ENCODE measurements at places on chromosomes 11 and 22.

- DNase-seq, result no peak
Observed at GRCh38 chr22:44574057-44574639, 76.1 kb upstream of the RTL6 start.

DNA sequence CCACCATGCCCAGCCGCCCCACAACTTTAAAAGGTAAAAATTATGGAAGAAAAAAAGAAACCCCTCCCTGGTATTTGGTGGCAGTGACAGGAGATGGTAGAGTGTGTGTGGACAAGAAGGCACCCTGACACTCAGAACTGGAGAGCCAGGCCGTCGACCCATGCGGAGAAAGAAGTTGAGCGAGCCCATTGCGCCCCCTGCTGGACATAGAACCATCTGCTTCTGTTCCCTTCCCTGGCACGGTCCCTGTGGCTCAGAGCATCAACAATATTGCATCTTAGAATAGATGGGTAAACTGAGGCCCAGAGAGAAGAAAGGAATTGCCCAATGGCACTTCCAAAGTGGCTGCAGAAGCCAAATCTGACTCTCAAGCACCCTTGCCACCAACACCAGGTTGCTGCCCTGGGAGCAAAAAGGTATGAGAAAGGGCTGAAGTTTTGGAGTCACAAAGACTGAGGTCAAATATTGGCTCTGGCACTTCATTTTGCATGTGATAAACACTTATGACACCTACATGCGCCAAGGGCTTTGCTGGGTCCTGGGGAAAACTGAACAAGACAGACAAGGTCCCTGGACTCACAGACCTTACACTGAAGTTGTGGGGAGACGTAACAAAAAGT, 8.6 kb downstream of the MRPL11 start:
- DNase-seq, result peak; percentile 12

DNA sequence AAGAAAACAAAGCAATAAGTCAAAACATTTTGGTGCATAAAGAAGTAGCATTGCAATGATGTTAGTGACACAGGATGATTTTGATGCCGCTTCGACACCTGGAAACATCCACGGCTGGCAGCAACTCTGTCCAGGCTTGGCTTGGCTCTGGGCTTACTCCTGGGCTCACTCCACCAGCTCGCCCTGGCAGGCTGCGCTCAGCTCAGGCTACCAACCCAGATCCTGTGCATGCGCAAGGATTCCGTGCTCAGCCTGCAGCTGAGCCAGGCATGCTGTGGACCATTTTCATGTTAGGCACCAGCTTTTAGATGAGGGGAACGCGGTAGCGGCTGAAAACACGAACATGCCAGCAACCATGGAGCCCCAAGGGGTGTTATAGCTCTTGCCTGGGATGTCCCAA, 66.0 kb downstream of the SLC25A17 start:
- DNase-seq, result no peak

GRCh38 chr11:12159351-12160099, 49.1 kb downstream of the MICAL2 start:
- DNase-seq, result no peak

GRCh38 chr11:68473693-68474092, 13.1 kb downstream of the PPP6R3 start:
- no peak for DNase-seq

DNA sequence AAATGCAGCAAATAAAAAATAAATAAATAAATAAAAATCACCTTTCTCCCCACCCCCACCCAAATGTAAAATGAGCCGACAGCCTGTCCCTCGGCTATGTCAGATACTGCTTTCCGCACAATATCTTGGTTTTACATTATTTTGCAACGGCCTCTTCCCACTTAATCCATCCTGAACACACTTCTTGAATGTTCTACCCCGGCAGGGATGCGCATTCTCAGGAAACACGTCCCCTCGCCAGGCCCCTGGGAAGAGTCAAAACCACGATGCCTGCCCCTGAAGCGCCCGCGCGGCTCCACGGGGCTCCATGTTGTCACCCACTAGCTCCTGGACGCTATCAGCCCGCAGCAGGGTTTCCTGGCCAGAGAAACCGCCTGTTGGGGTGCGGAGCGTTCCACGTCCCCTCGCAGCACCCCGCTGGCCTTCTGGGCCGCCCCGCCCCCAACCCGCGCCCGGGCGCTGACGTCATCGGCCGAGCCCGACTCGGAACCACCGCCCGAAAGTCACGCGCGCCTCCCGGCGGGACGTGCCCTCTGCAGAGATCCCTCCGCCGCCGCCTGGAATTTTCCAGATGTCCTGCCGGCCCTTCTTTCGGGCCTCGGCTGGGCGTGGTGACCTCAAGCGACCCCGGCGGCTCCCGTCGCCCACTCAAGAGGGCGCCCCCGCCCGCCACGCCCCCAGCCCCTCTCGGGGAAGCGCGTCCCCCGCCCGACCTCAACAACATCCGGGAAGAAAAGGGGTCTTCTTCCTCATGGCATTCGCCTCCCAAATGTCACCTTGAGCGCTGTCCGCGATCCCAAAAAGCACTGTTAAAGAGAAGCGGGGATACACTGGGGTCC, 585 bp upstream of the NEAT1 start:
- peak; percentile 86 for DNase-seq

GRCh38 chr22:27463121-27463660, 338.4 kb downstream of the MN1 start:
- DNase-seq, result no peak

DNA sequence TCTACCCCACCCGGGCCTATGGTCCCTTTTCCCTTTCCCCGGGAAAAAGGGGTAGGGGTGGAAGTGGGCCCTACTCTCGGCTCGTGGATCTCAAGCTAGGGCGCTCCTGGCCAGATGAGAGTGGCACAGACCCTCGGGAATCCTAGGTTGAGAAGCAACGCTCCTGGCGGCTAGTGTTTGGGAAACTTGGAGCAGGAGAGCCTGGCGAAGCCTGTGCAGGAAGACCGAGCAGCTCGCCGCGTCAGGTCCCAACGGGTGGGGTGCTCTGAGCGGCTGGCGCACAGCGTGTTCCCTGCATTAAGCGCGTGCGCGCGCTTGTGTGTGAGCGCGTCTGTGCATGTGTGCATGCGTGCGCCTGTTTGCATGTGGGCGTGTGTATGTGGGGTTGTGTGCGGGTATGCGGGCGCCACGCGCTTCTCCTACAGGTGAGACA, 7.1 kb upstream of the FLI1 start:
- DNase-seq, result no peak

- DNase-seq, result no peak
Observed at GRCh38 chr11:10374386-10374785, 69.5 kb downstream of the ADM start.

GRCh38 chr22:49197986-49198704, 629.5 kb downstream of the BRD1 start:
- DNase-seq, result no peak

GRCh38 chr11:44158384-44158783, 62.9 kb downstream of the EXT2 start:
- no peak for DNase-seq

DNA sequence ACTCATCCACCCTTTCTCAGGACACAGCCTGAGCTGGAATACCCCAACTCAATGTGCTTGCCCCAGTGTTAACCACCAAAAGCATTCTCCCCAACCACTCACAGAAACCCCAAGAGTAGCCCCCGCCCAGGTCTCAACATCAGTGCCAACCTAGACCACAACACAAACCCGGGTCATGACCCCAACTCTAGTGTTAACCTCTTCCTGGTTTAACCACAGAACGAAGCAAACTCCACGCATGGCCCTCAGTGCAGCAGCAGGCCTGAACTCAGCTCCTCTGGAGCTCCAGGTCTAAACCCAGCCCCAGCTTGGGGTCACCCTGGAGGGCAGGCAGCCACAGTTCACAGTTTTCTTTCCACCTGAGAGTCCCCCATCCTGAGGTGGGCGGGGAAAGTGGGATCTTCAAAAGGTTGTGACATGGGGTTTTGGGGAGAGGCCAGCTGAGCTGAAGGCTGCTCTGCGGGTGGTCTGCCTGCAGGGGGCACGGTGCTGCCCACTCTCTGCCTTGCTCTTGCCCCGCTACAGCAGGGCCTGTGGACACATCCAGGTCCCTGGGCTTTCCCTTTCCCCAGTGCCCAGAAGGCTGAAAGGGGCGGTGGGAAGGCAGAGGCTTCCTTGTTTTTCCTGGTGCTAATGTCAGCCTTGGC, 37.9 kb downstream of the NECTIN1 start:
- no peak for DNase-seq

- no peak for DNase-seq
Observed at GRCh38 chr11:68978931-68979594, 1.7 kb downstream of the MRGPRD start.

DNA sequence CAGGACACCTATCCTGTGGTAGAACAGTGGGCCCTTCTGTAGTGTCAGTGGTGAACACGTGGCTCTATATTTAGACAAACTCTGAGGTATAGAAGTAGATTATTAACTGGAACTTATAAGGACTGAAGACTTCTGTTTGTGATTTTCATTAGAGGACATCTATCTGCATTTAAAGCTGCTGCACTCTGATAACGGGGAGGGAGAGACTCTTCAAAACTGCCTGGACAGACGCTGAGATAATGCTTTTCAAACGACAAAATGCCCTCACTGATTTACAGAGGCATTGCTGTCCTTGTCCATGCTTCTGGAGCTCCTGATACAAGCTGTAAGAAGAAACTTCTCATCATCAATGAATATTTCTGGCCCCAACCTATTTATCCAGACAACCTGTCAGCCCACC, 425.2 kb downstream of the OPCML start:
- no peak for DNase-seq

- DNase-seq, result peak; percentile 83
Observed at GRCh38 chr11:88337181-88337986, at the start of gene CTSC. CTSC (minus strand) TSS chr11:88337736; CDS start chr11:88337672, 64 bp downstream.

- no peak for DNase-seq
Observed at GRCh38 chr11:116833816-116834534, 3.4 kb downstream of the APOA1 start.

DNA sequence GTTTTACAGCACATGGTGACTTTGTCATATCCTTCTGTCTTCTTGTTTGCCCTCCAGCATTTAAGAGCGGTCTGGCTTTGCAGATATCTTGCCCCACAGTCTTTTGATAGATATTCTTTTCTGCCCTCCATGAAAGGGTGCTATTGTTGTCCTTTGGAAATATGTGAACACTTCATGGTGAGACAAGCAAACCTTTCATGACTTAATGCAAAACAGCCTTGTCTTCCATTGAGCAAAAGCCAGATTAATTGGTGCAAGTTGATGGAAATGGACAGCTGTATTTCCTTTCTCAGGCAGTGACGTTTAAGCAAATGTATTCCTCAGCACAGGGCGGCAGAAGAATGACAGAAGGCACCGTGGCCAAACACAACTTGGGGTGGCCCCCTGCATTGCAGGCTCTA, 4.4 kb downstream of the DCPS start:
- no peak for DNase-seq

- no peak for DNase-seq
Observed at GRCh38 chr22:19173047-19174035, 5.2 kb downstream of the SLC25A1 start.

- no peak for DNase-seq
Observed at GRCh38 chr11:94017446-94017845, 3.7 kb upstream of the HEPHL1 start.

DNA sequence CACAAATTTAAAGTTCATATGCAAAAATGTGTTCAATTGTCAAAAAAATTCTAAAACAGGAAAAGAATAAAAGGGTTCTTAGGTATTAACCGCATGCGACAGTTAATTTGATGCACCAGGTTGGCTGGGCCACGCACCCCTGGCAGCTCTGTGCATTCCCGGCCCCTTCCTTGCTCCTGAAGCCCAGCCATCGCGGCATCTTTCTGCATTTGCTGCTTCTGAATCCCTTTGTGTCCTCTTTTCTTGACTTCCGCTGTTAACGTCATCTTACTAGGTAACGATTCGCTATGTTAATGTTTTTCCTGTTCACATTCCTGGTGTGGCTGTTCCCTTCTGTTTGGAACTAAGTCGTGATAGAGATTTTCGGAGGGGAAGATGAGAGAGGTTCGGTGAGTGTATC, 7.9 kb upstream of the KLHDC7B start:
- no peak for DNase-seq

DNA sequence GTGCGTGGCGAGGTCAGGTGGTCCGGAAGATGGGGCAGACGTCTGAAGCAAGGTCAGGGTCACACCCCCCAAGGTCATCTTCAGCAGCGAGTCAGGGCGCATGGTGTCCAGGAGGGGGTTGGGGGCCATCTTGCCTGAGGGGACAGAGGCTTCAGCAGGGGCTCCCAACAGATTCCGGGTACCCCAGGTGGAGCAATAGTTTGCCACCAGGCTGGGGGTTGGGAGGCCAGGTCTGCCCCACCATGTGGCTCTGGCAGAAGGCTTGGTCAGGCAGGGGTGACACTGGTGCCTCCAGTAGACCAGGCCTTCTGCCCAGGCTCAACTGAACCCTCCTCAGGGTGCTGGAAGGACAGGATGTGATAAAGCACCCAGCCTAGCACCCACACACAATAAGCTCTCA, 5.9 kb downstream of the ATG2A start:
- no peak for DNase-seq

GRCh38 chr11:62645671-62645945, 805 bp downstream of the GANAB start:
- DNase-seq, result no peak

DNA sequence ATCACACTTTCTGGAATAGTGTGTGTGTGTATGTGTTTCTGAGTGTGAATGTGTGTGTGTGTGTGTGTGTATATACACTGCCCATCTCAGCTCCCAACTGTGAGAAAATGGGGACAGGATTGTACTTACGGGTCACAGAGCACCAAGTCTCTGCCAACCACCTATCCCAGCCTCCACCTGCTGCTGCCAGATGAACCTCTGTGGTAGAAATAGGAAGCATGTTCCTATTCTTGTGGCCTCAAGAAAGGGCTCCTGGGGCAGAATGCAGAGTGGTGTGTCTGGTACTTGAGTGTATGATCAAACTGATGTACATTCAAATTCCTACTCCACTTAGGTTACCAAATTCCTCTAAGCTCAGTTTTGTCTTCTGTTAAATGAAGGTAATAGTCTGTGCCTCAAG, 14.6 kb downstream of the UBASH3B start:
- DNase-seq, result no peak

GRCh38 chr11:27118371-27118770, 77.8 kb downstream of the BBOX1 start:
- no peak for DNase-seq

GRCh38 chr11:126408901-126409619, 53.6 kb downstream of the ST3GAL4 start:
- no peak for DNase-seq

GRCh38 chr11:44923115-44923514, 27.6 kb downstream of the TP53I11 start:
- no peak for DNase-seq

GRCh38 chr22:33105501-33105911, 47.3 kb upstream of the SYN3 start:
- DNase-seq, result no peak
